ENCODE measurements at places on chromosomes 1 and 21.

DNA sequence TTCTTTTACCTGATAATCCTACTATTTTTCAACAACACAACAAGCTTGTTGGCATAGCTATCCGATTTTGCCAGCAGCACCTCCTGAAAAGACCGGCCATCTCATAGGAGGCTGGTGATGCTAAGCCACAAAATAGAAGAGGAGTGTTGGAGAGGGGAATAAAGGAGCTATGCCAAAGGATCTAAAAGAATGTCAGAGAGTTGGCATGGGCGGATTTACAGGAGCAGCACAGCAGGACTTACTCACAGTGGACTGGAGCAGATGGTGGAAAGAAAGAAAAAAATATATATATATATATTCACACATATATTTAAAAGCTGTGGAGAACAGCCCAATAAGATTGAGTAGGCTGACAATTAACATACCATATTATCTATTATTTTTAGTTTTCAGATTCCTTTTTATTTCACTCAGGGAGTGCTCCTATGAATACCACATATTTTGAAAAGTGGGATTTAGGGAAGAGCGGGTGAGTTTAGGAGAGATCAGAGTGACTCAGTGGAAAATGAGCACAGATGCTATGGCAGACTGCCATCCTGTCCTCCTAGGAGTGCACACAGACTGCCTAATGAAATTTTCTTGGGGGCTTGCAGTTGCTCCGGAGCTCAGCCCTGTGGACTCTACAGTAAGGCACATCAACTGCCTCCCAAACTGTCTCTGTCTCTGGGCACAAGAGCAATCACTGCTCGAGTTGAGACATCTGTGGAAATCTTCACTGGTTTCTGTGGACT, 394.4 kb upstream of the CHRM3 start:
- no peak for DNase-seq

- no peak for DNase-seq
Measured at GRCh38 chr1:110890474-110891196, 17.7 kb downstream of the CD53 start.

DNA sequence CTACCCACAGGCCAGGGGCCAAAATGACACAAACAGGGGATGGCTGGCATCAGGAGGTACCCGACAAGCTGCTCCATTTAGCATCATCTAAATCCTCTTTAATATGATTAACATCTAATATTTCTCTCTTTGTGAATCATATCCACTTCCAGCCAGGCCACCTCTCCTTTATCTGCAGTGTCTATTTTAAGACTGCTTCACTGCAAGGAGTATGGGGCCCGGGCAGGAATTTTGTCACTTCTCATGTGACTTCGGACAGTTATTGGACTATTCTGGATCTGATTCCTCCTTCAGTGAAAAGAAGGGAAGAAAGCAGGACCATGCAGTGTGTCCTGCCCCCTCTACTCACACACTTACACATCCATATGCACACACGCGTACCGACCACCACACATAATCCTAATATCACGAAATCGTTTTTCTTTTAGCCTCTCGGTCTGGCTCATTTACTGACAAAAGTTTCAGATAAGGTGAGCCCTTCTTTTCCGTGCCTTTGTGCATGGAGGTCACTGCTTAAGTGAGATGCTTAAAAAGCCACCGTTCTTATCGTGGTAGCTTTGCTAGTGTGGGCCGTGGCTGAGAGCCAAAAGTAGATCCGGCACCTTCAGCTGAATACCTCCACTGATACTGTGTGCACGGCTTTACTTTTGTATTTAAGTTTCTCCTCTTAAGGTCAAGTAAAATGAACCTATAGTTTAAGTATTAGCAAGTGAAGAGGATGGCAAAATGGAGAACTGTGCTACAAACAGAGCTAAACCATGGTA, 26.0 kb downstream of the PROX1 start:
- no peak for DNase-seq

DNA sequence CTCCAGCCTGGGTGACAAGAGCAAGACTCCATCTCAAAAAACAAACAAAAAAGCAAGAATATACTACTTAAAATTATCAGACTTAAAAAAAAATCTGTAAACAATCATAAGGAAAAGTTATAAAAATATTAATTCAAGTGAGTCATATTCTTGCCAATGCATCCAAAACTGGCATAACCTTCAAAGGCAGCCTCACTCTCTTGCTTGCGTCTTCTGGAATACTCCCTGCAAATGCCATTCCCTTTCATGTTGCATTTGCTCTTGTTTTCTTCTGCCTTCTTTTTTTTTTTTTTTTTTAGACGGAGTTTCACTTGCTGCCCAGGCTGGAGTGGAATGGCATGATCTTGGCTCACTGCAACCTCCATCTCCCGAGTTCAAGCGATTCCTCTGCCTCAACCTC, 32.2 kb upstream of the ZBTB8A start:
- DNase-seq: no peak

DNA sequence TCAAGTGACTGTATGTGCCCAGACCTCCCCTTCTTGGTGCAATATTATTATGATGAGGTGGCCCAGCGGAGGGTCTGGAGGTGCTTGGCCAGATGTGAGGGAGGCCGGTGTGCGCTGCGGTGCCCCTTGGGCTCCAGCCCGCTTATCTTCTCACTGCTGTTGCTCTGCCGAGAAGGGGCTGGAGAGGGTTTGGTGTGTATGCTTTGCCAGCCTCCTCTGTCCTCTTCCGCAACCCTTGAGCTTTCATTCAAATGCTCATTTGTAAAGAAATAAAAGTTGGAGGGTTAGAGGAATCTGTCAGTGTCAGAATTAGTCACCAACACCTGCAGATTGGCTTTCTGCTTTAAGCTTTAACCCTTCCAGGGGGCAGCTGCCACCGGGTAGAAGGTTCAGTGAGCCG, 19.7 kb downstream of the RNF220 start:
- DNase-seq: no peak

DNA sequence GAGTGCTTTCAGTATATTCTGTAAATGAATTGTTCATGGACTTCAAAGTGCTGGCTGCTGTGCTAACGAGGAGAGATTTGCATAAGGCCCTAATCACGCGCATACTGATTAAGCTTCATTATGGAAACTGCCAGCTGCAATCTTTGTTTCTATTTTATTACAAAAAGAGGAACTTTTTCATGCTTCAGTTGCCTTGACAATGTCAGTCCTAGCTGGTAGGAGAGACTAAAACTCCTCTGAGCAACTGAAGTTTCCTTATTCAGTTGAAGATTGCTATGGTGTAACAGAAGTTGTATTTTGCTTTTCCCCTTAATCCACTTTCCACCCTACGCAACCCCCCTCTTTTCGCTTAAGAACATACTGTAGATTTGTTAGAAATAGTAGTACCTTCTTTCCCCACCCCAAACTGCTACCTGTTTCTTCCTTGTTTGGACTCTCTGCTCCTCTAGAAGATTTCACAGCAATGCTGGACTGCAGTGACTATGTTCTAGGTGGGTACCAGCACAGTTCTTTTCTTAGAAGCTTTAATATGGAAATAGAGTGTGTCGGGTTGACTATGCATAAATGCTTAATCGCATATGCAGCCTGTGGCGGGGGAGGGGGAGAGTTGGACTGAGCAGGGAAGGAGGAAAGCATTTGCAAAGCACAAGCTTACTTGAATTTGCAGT, 108.3 kb downstream of the POU2F1 start:
- DNase-seq: no peak

DNA sequence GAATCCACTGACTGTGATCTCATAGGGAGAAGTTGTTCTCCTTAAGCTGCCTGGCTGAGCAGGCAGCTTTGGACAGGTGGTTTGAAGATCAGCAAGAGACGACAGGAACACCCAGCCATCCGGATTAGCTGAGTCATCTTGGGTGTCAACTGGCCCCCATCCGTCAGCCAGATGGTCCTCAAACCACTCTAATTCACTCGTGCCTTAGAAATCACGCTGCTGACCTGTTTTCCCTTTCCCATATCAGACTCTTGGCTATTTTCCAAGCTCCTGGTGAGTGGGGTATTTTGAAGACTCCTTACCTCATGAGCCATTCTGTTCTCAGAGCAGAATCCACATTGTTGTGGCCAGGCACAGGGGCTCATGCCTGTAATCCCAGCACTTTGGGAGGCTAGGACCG, 149.1 kb upstream of the L1TD1 start:
- DNase-seq: no peak

All from activated naive CD4-positive, alpha-beta T cell (primary cell).